AG04450 (cell line): ENCODE measurements at places on chromosomes 5 and 9.

DNA sequence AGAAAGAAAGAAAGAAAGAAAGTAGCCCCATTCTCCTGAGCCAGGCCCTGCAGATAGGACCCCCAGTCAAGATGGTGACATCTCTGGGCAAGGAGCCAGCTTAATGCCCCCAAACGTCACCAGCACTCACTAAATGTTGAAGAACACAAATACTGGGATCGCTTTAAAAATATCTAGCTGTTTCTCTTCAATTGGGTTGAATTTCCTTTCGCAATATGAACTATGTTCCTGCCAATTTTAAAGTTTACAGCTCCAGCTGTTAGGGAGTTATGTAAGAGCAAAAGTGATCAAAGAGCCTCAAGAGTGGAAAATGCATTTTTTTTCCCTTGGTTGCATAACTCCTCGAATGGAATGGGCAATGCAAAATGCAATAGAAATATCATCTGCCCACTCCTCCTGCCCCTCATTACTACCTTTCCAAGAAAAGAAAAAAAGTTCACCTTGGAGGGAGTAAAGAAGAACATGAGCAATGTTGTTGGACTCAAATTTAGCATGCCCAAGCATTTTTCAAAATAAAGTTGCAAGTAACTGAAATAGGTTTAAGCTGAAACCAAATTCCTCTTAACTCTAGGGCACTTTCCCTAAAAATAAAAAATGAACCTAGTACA is 244.2 kb upstream of the PIK3R1 start:
- DNase-seq, result peak; percentile 10

DNA sequence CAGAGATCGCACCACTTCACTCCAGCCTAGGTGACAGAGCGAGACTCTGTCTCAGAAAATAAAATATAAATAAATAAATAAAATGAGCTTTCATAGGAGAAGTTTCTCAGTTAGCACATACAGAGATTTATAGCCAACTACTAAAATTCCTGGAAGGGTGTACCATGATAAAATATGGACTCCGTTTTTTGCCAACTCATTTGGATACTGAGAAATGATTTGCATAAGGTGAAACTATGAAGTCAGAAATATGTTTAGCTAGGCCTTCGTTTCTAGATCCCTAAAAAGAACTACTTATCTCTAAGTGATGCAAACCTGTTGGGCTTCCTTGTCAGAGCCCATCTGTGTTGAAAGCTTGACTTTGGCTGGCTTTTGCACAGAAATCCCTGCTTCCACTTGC is 56.9 kb upstream of the SLC1A1 start:
- no peak for DNase-seq

GRCh38 chr5:80820685-80821084 is 139.5 kb upstream of the RASGRF2 start:
- DNase-seq, result no peak

- DNase-seq, result no peak
These were observed 24.9 kb downstream of the CAST start for GRCh38 chr5:96687080-96687479.

DNA sequence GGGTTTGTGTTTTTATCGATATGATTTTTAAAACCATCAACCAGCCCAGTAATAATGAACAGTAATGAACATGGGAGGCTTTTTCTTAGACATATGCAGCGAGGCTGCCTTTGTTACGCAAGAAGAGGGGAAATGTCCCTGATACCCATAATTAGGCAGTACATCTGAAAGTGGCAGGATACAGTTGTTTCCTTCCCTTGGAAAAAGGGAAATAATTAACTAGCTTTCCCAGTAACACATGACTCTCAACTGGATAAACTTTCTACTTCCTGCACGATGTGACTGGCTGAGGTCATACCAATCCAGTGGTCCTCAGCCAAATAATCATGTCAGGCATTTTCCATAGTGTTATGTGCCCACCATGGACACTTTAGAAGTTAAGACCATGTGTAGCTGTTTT is 431.6 kb upstream of the C9orf72 start:
- DNase-seq, result no peak

- DNase-seq, result peak; percentile 78
These were observed 144.6 kb downstream of the CCDC171 start for GRCh38 chr9:15697446-15697851.

DNA sequence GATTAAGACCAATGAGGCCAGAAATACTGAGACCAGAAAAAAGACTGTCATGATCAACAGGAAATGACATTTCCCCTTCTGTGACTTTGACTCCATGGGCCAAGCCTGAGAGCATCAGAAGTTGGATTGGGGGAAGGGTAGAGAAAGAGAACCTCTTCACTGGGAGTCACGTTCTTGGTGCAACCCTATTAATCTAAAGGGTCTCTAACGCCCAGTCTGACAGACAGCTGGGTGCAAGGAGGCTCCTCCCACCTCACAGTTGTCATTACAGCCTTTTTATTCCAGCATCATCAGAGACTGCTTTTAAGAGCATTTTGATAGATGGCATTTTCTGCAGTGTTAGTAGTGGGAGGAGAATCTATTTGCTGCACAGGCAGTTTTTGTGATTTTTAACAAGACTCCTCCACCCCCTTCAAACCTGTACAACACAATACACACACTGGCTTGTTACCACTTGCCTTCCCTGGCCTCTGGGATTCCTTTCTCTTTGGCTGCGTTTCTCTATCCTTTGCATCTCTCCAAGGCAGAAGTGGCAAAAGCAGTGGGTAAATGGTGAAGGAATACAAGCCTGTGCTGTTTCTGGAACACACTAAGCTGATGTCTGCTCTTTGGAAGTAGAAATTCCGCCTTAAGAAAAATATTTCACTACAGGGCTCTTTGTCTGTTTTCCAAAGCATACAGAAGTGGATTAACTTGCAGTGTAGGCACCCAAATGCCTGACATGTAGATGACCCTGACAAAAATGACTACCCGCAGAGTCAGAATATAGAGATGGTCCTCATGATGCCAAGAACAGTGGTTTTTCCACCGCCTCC is 310.4 kb upstream of the ZNF608 start:
- no peak for DNase-seq

GRCh38 chr5:89071941-89072331 is 189.0 kb upstream of the MEF2C start:
- DNase-seq, result no peak

- no peak for DNase-seq
These were observed 632.4 kb upstream of the TYRP1 start for GRCh38 chr9:12060811-12061210.

- no peak for DNase-seq
These were observed 43.3 kb downstream of the RAI14 start for GRCh38 chr5:34699155-34700077.

DNA sequence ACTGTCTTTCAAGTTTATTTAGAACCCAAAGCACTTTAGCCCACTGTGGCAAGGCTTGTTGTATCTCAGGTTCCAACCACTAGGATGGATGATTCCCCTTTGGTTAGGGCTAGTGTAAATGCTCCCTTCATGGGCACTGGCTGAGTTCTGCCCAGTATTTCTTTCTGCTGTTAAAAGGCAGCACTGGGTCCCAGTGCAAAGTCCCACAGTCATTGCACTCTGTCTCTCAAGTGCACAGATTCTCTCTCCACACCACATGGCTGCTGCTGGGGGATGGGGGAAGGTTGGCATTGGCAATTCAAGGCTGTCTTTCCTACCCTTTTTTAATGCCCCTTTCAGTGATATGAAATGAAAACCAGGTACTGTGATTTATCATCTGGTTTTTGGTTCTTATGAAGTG is 7.2 kb upstream of the NPR3 start:
- no peak for DNase-seq

- DNase-seq, result peak; percentile 84
These were observed 6.1 kb downstream of the SCAI start for GRCh38 chr9:125137200-125137599.

DNA sequence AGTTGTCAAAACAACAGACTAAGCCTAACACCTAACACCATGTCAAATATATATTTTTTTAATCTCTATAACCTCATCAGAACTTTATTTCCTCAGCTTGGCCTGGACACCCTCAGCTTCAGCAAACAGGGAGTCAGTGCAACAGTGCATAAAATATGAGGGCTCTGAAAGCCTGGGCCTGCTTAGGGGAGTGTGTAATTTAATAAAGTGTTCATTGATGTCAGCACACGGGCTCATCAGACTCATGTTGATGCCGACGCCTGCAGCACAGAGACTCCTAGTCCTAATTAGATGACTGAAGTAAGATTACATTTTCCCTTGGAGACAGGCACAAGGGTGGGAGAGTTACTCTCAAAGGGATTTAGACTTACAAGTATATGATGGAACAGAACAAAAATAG is 37.8 kb downstream of the CDH10 start:
- no peak for DNase-seq

DNA sequence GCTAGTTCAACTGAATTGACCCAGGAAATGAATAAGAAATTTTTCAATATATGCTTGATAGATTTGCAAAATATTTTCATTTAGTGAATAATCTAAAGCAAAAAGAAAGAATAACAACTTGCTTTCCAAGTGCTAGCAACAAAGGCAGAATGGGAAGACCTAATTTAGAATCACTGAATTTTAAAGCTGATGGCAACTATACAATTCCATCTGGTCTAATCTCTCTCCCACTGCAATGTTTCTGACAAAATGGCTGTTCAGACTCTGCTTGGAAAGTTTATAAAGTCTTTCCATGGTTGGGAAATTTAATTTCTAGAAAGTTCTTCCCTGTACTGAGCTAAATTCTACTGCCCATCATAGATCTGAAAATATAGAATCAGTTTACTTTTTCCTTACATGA is 75.7 kb upstream of the ACOT12 start:
- no peak for DNase-seq

- DNase-seq, result peak; percentile 2
These were observed 469.9 kb downstream of the ARHGEF28 start for GRCh38 chr5:74095871-74096270.
